ENCODE measurements at places on chromosomes 2 and 18.

DNA sequence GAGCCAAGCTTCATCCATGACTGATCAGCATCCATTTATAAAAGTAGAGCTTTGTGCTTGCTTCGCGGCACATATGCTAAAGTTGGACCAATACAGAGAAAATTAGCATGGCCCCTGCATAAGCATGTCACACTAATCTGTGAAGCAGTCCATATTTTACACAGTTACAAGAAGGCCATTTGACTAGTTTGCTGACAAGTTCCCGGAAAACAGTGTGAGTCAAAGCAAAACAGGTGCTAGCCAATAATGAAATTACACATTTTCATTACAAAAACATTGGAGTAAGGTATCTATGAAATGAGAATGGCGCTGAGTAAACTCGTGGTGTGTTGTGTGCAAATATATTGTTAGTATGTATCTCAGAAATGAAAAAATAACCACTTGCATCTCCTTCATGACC lies 4.7 kb downstream of the ANKRD62 start:
- no peak for DNase-seq

- DNase-seq = no peak
Observed at GRCh38 chr2:186822323-186822722, 26.6 kb downstream of the ZSWIM2 start.

GRCh38 chr18:38023871-38024270 lies 458.3 kb upstream of the CELF4 start:
- no peak for DNase-seq

DNA sequence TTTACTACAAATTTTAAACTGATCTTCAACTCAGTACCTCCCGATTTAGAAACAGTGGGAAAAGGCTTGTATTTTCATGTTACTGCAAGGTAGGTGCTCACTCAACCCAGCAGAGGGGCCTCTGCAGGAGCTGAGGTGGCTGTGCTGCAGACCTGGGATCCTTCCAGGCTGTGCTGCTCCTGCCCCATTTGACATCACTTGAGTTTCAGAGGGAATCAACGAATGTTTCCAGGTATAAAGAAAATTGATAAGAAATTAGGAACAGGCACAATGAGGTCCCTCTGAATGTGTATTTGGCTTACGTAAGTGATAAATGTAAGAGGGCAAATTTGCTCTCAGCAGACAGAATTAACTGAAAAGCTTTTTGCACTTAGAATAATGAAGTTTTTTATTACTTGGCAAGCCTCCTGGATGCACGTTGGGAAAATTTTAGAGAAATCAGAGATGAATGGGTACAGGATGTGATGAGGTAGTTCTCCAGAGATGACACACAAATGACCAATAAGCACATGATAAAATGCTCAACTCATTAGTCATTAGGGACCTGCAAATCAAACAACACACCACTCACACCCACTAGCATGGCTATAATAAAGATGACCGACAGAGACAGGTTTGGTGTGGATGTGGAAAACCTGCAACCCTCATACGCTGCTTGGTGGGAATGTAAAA lies 114.0 kb downstream of the NOL10 start:
- DNase-seq = no peak

DNA sequence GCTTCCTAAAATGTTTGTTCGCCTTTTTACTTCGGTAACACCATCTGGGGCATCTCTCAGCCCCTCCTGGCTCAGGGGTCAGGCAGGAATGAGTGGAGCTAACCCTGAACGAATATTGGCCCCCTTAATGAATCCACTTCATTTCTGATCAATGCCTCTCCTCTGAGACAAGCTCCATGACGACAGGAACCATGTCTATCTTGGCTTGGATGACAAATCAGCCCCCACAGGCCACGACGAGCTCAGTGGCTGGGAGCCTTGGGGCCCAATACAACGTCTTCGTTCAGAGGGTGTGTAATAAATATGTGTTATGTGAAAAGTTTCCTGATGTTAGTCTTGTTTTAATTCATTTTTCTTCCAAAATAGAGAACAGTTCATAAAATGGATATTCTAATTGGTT lies 133.0 kb downstream of the COL6A3 start:
- no peak for DNase-seq

- peak; percentile 20 for DNase-seq
Observed at GRCh38 chr18:50429207-50429948, 54.5 kb downstream of the SKA1 start.

DNA sequence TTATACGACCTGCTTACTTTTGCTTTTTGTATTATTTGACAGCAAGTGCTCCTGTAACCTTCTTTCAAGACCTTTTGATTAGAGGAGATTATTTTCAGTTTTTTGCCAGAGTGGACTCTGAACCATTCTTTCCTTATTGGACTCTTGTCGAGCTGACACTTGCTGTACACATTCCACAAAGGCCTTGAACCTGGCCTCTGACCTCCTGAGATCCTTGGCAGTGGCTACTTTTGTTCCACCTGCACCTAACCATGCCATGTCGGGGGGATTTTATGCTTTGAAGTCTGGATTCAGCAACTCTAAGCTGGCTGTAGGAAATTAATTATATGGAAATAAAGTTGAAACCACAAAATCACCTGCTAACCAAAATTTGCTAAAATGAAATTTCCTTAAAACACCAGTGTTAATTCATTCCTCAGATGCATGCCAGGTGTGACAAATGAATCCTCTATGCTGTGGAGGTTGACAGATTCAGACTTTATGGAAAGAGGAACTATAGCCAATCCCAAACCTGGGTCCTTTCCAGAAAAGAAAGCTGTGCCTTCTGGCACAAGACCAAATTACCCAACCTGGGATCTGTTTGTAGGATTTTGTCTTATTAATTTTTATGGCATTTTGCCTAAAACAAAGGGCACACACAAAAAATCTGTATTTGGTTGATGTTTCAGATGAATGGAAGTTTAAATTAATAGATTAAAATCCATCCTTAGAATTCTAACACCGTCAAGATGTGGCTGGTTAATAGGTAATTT lies 110.4 kb downstream of the CDC42EP3 start:
- DNase-seq = no peak

DNA sequence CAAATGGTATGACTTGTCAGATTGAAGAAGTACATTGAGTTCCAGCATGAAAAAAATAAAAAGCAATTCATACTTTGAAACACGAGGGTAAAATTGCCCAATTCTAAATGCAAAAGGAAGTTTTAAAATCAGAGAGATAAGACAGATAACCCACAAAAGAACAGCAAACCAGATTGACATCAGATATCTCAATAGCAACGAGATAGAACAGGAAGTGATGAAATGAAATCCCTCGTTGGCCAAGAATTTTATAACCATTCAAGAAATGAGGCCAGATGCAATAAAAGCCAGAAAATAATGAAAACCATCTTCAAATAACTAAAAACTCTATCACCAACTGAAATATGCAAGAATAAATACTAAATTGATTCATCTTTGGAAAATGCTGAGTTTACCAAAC lies 172.8 kb downstream of the CD226 start:
- no peak for DNase-seq

GRCh38 chr2:64639691-64640090 lies 14.0 kb downstream of the SERTAD2 start:
- DNase-seq = no peak

DNA sequence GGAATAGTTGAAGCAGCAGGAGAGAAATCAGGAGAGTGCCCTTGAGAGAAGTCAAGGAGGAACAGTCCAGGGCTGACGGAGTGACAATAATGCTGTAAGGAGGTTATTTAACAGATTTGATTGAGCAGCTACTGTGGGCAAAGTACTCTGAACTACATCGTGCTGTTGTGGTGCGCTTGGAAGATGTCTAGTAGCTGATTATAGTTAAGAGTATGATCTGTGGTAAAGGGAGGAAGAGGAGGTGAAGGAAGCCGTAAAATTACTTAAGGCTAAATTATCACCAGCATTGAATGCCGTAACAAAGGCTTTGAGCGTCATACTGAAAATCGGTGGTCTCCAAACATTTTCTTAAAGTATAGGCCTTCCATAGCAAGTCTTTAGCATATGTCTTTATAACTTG lies 4.5 kb downstream of the PCBP1 start:
- DNase-seq = no peak

GRCh38 chr2:215365184-215365658 lies 53.4 kb downstream of the ATIC start:
- DNase-seq = no peak

DNA sequence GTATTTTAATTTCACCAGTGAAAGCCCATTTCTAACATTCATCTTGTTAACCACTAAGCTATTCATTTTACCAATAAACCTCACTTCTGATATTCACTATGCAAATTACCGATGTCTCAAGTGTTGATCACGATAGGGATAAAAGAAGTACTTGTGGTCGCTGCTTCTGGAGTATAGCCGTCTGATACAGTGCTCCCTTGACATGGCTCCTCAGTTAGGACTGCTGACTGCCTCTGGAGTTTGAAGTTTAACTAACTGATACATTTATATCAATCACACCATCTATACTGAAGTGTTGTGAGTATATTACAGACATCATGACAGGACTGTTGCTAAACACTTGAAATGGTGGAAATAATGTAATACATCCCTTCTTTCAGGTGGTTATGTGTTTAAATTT lies 95.6 kb downstream of the EHBP1 start:
- no peak for DNase-seq

- peak; percentile 59 for DNase-seq
Observed at GRCh38 chr18:616380-616995, 19.7 kb downstream of the CLUL1 start.

DNA sequence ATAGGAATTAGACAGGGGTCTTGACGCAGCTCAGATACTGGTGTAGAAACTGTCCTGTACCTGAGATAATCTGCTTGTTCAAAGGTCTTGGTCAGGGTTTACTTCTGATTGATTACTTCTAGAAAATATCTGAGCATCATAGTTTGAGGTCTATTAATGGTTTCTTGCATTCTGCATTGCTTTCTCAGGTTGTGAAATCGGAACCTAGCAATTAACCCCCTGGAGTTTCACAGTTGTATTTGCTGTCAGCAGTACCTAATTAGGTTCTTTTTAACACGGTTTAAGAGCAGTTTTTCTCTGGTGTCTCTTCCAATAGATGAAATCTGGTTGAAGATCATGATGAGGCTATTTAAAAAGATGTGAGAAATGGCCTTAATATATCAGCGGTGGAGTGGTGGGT lies 428.6 kb upstream of the SYT4 start:
- no peak for DNase-seq

GRCh38 chr2:183267148-183267827 lies 143.0 kb downstream of the NUP35 start:
- DNase-seq = no peak

GRCh38 chr18:75132098-75132870 lies 76.7 kb downstream of the PTGR3 start:
- DNase-seq = no peak

DNA sequence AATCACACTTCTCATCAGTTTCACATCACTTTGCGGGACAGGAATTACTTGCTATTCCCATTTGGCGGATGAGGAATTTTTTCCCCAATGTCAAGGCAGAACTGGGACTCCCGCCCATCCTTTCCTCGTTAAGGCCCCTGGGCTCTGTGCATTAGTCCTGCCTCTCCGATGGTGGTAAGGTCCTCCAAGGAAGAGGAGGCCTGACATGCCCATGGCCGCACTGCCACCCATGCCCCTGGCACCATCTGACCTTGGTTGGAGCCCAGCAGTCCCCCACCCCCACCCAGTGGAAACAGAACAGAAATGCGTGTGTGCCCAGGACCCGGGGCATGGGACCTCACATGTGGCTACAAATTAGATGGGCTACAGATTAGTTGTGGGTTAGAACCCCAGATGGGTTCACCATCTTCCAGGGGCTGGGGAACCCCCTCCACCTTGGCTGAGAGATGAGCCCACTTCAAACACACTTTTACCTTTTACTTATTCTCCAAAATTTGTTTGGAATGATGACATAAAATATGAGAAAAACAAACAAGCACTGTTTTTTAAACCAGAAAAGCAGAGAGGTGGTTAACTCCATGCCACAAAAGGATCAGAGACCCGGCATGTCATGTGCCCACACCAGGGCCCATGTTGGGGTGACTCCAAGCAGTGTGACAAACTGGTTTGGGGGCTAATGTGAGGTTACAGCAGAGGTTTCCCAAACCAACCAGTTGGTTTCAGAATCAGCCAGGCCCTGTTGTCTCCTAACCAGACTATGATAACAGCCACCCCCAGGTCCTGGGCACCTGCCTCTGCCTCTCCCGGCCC lies 11.0 kb upstream of the DUSP2 start:
- no peak for DNase-seq

GRCh38 chr18:59649591-59649990 lies 47.6 kb downstream of the CCBE1 start:
- DNase-seq = no peak

DNA sequence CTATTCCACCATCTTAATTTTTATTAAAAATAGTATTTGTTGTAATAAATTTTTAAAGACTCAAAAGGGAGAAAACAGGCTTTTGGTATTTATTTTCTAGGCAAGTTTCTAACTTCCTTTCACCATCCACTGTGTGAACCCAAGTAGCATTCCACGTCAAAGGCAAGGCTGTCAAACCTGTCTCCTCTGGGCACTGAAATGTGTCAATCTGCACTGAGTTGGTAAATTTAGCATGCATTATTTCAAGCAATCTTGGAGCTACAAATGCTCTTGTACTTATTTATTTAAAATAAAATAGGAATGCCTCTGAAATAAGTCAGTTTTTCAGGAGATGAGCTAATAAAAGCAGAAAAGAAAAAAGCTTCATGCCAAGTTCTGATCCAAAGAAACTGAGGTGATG lies 130.9 kb upstream of the CNTNAP5 start:
- DNase-seq = no peak

GRCh38 chr2:190209559-190209958 lies 110.1 kb downstream of the HIBCH start:
- DNase-seq = no peak

- no peak for DNase-seq
Observed at GRCh38 chr18:25455646-25456045, 103.7 kb upstream of the ZNF521 start.

DNA sequence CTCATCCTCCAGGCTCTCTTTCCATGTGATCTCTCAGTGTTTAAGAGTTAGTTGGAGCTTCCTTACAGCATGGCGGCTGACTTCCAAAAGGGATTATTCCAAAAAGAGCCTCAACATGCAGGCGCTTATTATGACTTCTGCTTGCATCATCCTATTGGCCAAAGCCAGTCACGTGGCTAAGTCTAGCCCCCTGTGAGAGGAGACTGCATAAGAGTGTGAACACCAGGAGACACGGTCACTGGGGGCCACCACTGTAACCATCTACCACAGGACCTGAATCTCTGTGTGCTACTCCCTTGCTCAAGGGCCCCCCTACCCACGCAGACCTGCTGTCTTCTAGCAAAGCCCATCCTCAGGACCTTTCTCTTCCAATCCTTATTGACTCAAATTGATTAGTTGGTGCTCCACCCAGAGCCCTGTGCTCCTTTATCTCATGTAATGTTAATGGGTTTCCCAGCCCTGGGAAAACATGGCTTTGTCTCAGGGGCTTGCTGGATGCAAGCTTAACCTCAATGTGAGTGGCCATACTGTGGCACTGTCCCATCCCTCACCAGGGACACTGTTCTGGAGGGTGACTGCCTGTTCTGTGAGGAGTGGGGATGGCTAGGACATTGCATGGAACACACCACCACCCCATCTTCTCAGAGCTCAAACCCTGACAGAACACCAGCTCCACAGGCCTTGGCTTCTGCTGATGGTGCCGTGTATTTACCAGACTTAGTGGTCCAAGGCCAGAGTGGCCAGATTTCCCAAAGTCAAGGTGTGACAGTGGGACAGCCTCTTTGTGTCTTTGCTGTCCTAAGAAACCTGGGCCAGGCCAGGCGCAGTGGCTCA lies 4.2 kb downstream of the IL1RN start:
- DNase-seq = no peak

- no peak for DNase-seq
Observed at GRCh38 chr18:12451428-12451827, 43.7 kb downstream of the PRELID3A start.

Data from common myeloid progenitor, CD34-positive (primary cell).